ENCODE measurements at places on chromosomes 16 and 17.

- DNase-seq: no peak
Observed at GRCh38 chr16:55508271-55508921, 476 bp upstream of the LPCAT2 start.

- DNase-seq: no peak
Observed at GRCh38 chr16:47057630-47057993, 84.1 kb upstream of the DNAJA2 start.

- no peak for DNase-seq
Observed at GRCh38 chr17:43434902-43435319, 36.1 kb downstream of the ARL4D start.

DNA sequence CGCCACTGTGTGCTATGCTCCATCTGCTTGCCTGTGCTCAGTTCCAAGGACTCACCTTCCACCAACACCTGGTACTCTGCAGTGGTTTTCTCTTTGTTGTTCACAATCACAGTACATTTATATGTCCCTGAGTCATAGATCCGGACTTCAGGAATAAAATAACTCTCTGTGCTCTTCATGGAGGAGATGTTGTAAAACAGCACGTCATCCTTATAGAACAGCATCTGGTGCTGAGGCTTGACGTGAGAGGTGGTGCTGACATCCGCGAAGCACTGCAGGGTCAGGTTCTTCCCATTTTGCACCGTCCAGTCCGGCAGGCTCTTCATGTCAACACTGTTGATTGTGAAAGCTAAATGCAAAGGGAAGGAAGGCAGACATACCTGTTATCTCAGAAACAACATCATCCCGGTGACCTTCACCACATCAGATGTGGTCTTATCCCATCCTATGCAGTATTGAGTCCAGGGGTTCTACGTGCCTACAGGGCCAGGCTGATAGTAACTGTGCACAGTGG lies 12.8 kb downstream of the PECAM1 start:
- no peak for DNase-seq

All from cerebellar cortex (tissue), 1 donor.